ENCODE measurements at places on chromosomes 11 and 22. TPM values are rescaled to one million over a fixed set of nuclear protein-coding genes. Genes with fewer than 3 reads are reported as not detected.

GRCh38 chr22:29700206-29700899, 19.4 kb upstream of the CABP7 start:
- H3K4me1 ChIP-seq = peaks cover 50% of the 10 kb centered on the region
- peak overlapping the region; percentile 29 for H3K4me3 ChIP-seq
- H3K36me3 ChIP-seq = no peaks in the 10 kb centered on the region
- H3K27me3 ChIP-seq = no peaks in the 10 kb centered on the region
- H3K27ac ChIP-seq = peak overlapping the region; percentile 89
- DNase-seq = no peak

- no peak overlapping the region for H3K27ac ChIP-seq
- no peaks in the 10 kb centered on the region for H3K27me3 ChIP-seq
- H3K4me3 ChIP-seq = no peak overlapping the region
- no peaks in the 10 kb centered on the region for H3K4me1 ChIP-seq
- H3K36me3 ChIP-seq = no peaks in the 10 kb centered on the region
These were observed 35.1 kb downstream of the FLI1 start for GRCh38 chr11:128728767-128729587.

DNA sequence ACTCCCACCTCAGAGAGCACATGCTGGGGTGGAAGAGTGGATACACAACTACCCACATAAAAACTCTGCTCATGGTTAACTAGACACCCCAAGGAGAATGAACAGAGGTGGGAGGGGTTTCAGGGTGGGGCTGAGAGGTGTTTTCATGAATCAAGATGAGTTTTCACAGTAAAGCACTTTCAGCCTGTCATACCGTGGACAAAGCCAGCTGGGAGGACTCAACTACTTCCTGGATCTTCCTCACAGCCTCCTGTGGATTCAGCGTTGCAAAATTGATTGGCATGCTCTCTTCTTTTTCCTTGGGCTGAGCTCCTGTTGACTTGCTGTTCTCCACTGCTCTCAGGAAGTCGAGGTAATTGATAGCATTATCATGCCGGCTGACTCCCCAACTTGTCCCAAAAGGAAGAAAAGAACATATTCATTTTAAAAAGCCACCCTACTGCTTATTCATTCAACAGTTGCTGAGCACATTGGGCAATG, 168.5 kb downstream of the MPPED1 start:
- H3K27ac ChIP-seq = no peak overlapping the region
- no peaks in the 10 kb centered on the region for H3K4me1 ChIP-seq
- H3K4me3 ChIP-seq = no peak overlapping the region
- H3K36me3 ChIP-seq = no peaks in the 10 kb centered on the region
- no peak for DNase-seq

DNA sequence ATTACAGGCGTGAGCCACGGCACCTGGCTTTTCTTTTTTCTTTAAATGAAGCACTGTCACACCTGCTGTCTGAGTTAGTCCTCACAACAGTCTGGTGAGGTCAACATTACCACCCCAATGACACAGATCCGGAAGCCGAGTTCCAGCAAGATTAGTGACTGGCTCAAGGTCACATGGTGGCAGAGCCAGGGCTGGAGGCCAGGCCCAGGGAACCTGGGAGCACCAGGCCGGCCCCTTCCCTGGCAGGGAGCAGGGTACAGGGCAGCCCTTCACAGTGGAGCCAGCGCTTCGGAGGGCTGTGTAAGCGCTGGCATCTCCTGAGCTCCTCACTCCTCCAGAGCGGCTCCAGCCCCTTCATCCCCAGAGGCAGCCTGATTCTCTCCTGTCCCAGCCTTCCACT, 118.7 kb downstream of the ST3GAL4 start:
- H3K27ac ChIP-seq = no peak overlapping the region
- no peak for DNase-seq
- H3K4me3 ChIP-seq = no peak overlapping the region
- H3K27me3 ChIP-seq = no peaks in the 10 kb centered on the region

DNA sequence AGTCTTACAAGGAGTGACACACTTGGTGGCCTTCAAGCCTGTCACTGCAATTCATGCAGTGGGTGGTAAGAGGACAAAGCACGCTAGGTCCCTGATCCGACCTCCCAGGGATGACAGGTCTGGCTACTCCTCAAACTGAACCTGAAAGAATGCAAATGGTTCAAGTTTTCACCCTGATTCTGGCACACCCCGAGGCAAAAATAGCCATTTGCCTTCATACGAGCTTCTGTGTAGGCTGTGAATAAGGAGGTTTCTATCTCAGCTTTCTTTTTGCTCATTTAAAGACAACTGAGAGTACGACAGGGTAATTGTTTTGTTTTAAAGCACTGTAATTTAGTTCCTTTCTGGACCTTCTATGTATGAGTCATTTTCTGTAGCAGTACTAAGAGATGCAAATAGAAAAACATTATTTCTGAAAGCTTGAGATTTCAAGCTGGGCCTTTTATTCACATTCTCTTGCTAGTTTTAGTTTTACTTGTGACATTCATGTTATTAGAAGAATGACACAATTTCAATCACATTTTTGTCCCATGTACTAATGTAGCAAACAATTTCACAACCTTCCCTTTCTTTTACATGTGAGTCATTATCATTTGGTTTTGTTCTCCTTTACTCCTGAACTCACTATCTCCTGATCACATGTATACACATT, 56.6 kb upstream of the FDX1 start:
- H3K36me3 ChIP-seq = no peaks in the 10 kb centered on the region
- no peaks in the 10 kb centered on the region for H3K27me3 ChIP-seq
- no peak overlapping the region for H3K27ac ChIP-seq
- H3K4me1 ChIP-seq = peaks cover 21% of the 10 kb centered on the region

DNA sequence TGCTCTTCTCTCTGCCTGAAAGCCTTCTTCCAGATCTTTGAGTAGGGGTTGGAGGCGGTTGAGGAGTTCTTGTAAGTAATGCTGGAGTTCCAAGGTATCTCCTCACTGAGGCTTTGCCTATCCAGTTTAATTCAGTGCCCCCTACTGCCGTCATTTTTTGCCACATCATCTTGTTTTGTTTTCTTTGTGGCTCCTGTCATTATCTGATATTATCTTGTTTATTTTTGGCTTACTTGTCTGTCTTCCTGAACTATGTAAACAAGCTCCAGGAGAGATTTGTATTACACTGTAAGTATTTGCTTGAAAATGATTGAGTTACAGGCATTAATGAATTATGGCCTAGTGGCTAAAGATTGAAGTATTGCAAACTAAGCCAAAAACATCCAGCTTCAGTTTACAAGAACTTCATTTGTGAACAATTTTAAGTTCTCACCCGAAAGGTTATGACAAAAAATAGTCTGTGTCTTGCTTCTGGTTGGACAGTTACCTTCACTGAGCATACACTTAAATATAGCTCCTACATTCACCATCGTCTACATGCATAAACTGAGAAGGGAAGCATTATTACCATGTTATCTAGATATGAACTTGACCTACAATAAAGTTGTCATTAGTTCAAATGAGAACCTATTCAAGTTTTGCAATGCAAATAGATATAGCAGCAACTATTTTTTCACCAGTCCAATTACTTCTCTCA, 154.8 kb downstream of the ARHGAP42 start:
- no peak overlapping the region for H3K4me3 ChIP-seq
- no peaks in the 10 kb centered on the region for H3K36me3 ChIP-seq
- H3K27me3 ChIP-seq = no peaks in the 10 kb centered on the region
- DNase-seq = peak; percentile 75
- H3K4me1 ChIP-seq = peaks cover 28% of the 10 kb centered on the region
- peak overlapping the region; percentile 53 for H3K27ac ChIP-seq

RHOD gene
- total RNA-seq = 99.9 TPM

All from PC-3 (cell line).